Mesothelial cell of epicardium (in vitro differentiated cells): ENCODE measurements at places on chromosomes 3 and 15. TPM values are rescaled to one million over a fixed set of nuclear protein-coding genes. Genes with fewer than 3 reads are reported as not detected.

DNA sequence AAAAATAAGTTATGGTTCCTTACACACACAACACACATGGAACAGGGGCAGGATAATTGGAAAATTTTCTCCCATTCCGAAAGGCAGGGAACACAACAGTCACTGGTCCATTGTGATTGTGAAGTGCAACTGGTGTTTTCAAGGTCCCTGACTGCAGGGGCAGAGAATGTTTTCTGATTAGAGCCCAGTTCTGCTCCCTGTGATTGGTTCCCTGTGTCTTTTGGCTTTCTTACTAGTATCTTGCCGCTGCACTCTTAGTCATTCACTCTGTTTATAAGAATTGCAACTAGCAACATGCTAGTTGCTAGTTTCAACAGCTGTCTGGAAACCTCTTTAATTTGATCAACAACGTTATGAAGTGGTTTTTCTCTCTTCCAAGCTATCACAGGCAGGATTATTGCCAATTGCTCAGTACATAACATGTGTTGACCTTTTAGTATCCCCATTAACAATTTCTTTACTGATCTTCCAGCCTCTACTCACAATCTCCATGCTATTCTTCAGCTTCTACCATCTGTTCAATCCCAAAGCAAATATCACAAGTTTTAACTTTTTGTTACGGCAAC lies 177.5 kb downstream of the EPHA6 start:
- H3K4me1 ChIP-seq: peaks cover 12% of the 10 kb centered on the region

DNA sequence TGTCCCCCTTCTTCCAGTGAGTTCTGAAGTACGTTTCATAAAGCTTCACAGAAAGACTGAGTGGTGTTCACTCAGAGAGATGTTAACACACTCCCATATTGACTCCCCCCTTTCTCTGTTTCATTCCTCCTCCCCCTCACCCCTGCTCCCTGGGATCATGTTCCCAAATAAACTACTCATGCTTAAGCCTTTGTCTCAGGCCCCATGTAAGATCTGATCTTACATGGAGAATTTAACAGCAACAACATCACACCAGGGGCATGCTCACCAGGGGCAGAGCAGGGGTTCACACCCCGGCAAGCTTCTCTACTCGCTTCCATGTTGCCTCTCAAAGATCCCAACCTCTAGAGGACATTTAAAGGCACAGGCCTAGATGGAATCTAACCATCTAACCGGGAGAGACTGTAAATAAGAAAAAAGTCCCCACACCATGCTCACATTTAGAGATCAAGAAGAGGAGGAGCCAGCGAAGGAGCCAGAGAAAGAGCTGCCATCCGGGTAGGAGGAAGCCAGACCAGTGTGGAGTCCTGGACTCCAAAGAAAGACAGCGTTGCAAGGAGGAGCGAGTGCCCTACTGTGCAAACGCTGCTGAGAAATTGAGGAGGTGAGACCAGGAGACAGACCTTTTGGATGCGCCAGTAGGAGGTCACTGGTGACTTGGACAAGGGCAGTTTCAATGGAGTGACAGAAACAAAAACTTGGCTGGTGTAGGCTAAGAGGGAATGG lies 21.4 kb upstream of the SRP14 start:
- DNase-seq: no peak
- peaks cover 7% of the 10 kb centered on the region for H3K4me1 ChIP-seq
- H3K27ac ChIP-seq: no peak overlapping the region
- no peaks in the 10 kb centered on the region for H3K27me3 ChIP-seq
- H3K36me3 ChIP-seq: no peaks in the 10 kb centered on the region

DNA sequence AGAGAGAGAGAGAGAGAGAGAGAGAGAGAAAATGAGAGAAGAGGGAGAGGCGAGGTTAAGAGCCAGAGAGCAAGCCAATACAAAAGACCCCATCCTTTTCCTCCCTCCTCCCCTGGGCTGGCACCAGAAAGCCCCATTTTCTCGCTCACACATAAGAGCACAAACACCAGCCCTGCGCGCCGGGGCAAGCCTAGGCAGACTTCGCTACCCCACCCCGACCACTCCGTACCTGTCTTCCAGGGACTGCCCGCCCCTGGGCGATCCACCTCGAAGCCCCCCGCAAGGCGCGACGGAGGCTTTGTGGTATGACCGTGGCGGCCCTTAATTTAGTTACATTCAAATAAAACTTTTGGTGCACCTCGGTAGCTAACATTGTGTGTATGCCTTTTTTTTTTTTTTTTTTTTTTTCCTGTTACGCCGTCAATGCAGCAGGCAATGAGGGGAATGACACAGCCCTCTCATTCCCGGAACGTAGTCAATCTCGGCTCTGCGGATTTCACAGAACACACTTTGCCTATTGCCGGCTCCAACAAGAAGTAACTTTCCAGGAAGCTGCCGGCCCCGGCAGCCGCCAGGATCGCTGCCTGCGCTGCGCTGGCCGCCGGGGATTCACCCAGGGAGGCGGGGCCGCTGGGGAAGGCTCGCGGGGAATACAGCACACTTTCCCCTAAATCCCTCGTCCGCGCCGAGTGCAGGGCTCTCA lies 7.7 kb downstream of the BCL6 start:
- H3K4me1 ChIP-seq: peaks cover 41% of the 10 kb centered on the region
- no peak for DNase-seq
- peaks cover 7% of the 10 kb centered on the region for H3K36me3 ChIP-seq
- H3K27me3 ChIP-seq: peaks cover 2% of the 10 kb centered on the region

GRCh38 chr3:106824856-106825255 lies 552.4 kb upstream of the CCDC54 start:
- peak overlapping the region; percentile 58 for H3K27ac ChIP-seq
- H3K36me3 ChIP-seq: no peaks in the 10 kb centered on the region
- H3K4me3 ChIP-seq: no peak overlapping the region
- H3K27me3 ChIP-seq: no peaks in the 10 kb centered on the region
- H3K4me1 ChIP-seq: peaks cover 52% of the 10 kb centered on the region

DNA sequence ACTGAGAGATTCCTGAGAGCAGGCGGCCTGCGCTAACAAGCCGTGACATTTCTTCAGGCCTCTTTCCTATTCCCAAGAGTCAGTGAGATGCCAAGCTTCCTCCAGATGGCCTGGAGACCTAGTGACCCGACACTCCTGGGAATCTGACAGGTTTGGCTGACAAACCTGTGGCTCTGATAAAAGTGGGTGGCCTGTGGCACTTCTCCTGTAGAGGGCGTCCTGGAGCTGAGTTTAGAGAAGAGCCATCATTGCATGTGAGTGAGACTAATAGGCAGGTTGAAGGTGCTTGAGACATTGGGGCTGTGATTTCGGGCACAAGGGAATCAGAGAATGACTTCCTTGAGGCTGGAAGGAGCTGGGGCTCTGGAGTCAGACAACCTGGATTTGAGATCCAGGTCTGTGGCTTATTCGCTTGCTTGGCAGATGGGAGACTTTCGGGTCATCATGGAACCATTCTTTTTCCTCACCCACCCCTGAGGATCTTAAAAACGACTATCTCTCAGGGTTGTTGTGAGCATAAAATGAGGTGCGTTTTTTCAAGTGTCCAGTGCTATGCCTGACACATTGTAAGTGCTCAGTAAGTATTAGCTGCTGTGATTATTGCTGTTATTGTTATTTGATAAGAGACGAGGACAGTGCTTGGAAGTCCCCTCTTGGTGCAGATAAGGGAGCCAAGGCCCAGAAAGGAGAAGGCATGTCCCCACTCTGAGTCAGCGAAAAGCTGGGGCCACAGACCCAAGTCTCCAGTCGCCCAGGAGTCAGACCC lies 77.2 kb downstream of the SCN10A start:
- no peaks in the 10 kb centered on the region for H3K36me3 ChIP-seq
- H3K4me3 ChIP-seq: no peak overlapping the region
- H3K27ac ChIP-seq: no peak overlapping the region
- DNase-seq: no peak
- peaks cover 31% of the 10 kb centered on the region for H3K27me3 ChIP-seq

DNA sequence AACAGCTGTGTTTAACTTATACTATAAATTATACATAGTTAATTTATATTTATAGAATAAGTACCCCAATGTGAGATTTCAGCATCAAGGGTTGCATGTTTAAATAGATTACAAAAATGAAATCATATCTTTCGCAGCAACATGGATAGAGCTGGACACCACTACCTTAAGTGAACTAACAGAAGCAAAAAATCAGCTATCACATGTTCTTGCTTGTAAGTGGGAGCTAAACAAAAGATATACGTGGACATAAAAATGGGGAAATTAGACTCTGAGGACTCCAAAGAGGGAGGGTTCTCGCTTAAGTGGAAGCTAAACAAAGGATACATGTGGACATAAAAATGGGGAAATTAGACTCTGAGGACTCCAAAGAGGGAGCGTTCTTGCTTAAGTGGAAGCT lies 626.5 kb upstream of the DPPA4 start:
- peaks cover 3% of the 10 kb centered on the region for H3K4me1 ChIP-seq
- no peak for DNase-seq
- H3K27me3 ChIP-seq: no peaks in the 10 kb centered on the region
- no peak overlapping the region for H3K27ac ChIP-seq
- no peaks in the 10 kb centered on the region for H3K36me3 ChIP-seq
- H3K4me3 ChIP-seq: no peak overlapping the region

DNA sequence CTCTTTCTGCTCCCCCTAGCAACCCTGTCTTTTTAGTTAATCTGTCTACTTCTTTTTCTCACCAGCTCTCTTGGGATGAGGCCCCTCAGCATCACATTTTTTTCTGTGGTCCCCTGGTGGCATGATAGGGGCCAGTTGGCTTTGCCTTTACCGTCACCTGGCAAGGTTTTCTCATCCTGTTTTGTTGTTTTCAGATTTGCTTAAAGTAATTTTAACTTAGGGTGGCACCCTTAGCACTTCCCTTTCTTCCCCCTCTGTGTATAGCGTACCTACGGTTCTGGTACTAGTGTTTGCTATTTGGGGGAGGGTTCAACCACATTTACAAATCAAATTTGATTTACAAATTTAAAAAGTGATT lies 35.6 kb downstream of the PDCD6IP start:
- H3K4me3 ChIP-seq: no peak overlapping the region
- no peaks in the 10 kb centered on the region for H3K27me3 ChIP-seq
- H3K4me1 ChIP-seq: no peaks in the 10 kb centered on the region
- DNase-seq: no peak
- H3K27ac ChIP-seq: no peak overlapping the region
- H3K36me3 ChIP-seq: peaks cover 35% of the 10 kb centered on the region

GRCh38 chr3:122635789-122636188 lies 44.9 kb upstream of the PARP14 start:
- H3K27me3 ChIP-seq: peaks cover 10% of the 10 kb centered on the region
- no peak for DNase-seq
- no peaks in the 10 kb centered on the region for H3K4me1 ChIP-seq
- no peak overlapping the region for H3K27ac ChIP-seq
- no peak overlapping the region for H3K4me3 ChIP-seq
- H3K36me3 ChIP-seq: no peaks in the 10 kb centered on the region

GRCh38 chr3:171366043-171366442 lies 94.2 kb downstream of the TNIK start:
- DNase-seq: no peak
- H3K27me3 ChIP-seq: no peaks in the 10 kb centered on the region
- H3K4me1 ChIP-seq: peaks cover 24% of the 10 kb centered on the region
- no peak overlapping the region for H3K4me3 ChIP-seq
- H3K27ac ChIP-seq: no peak overlapping the region
- H3K36me3 ChIP-seq: no peaks in the 10 kb centered on the region

GRCh38 chr3:138429665-138430064 lies 4.8 kb upstream of the ESYT3 start:
- H3K4me3 ChIP-seq: no peak overlapping the region
- H3K27me3 ChIP-seq: peaks cover 31% of the 10 kb centered on the region
- H3K4me1 ChIP-seq: no peaks in the 10 kb centered on the region
- DNase-seq: no peak

MST1R gene
- total RNA-seq: 3.8 to 7.0 TPM (median 4.3 TPM) in 3 replicates
